Progenitor cell of endocrine pancreas (in vitro differentiated cells): ENCODE measurements at places on chromosomes 7 and 10.

- DNase-seq = no peak
Observed at GRCh38 chr10:70070834-70071233, 18.2 kb downstream of the MACROH2A2 start.

DNA sequence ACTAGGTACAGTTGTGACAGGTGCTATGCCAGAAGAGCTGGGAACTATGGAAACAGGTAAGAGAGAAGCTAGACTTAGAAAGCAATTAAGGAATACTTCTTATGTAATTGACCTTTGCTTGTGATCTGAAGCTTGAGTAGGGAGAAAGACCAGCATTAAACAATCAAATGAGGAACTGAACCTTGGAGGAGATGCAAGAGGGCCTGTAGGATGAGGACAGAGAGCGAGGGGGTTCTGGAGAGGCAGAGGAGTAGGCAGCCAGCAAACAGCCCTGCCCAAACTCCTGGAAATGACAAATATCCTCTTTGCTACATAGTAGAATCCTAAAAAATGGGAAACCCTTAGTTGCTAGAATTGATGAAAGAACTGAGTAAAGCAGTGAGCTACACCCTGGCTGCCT is 41.6 kb upstream of the FAM204A start:
- DNase-seq = no peak

DNA sequence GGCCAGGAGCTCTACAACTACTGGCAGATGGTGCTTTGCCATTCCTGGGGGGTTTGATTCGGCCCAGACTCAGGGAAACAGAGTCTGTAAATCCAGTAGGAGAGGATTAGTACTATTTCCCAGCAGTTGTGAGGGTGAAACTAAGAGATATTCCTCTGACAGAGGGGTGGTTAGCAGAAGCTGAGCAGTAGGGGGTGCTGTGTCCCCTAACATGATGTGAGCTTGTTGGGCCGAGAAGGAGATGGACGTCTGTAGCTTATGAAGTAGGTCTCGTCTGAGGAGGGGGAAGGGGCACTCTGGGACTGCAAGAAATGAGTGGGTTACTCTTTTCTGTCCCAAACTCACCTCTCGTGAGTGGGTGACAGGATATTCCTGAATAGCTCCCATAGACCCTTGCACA is 179.2 kb upstream of the MBL2 start:
- DNase-seq = peak; percentile 41

GRCh38 chr10:92834986-92835385 is 13.3 kb upstream of the EXOC6 start:
- no peak for DNase-seq

GRCh38 chr10:46218921-46219320 is 67.9 kb upstream of the ANTXRL start:
- DNase-seq = no peak
